Foreskin keratinocyte (primary cell): ENCODE measurements at places on chromosomes 4 and X. TPM values are rescaled to one million over a fixed set of nuclear protein-coding genes. Genes with fewer than 3 reads are reported as not detected.

DNA sequence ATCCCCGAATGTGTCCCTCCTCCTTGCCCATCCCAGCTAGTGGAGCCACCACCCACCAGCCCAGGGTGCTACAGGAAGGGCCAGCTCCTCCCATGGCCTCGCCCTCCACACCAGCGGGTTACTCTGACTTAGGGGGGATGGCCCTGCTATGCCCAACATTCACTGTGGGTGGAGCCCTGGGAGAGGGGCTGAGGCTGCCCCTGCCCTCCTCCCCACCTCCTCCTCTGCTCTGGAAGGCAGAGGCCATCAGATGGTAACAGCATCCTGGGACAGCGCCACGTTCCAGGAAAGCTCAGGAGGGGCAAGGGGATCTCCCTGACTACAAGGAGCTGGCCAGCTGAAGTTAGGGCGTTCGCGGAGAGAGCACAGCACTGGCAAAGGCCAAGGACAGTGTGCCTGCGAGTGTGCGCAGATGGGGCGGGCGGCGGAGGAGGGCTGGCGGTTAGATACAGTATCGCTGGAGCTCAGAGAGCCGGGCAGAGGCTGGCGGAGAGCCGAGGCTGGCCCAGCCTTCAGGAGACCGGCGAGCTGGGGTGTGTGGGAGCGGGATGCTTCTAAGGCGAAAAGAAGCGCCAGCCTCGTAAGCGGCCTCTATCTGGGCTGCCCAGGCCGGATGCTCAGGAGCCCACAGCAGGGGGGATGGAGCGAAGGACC is 1.5 kb downstream of the JAKMIP1 start:
- peak; percentile 8 for DNase-seq

- DNase-seq = no peak
These were observed 85.6 kb upstream of the CXorf66 start for GRCh38 chrX:140050906-140051305.

DNA sequence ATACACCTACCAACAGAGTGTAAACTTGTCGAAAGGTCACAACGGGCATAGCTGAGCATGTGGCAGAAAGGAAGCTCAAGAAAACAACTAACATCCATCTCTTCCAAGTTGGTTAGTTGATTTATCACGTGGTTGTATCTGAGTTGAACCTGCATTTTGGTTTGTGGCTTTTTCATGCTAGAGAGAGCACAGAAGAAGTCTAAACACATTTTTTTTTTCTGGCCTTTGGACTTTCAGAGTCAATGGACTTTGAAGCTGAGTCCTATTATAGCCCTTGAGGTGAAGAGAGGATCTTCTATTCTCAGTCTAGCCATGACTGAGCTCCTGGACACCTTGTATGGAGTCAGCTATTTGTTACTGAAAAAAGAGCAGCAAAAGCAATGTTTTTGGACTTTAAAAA is 150.6 kb upstream of the TRPC5 start:
- no peak for DNase-seq

DNA sequence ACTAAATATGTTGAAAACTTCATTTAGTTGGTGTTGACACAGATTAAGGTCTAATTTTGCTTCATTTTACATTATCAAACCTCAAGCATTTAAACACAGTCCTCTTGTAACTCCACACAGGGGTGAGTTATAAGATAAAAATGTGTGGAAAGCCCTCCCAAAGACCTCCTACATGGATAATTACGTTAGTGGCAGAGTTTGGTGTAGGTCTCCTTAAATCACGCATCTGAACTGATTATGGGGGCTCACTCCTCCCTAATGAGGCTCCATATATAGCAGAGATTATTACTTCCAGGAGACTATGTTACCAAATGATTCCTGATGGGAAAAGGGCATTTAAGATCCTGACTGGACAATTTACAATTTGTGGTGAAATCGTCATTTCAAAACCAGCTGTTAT is 32.2 kb upstream of the VCX3B start:
- no peak for DNase-seq

DNA sequence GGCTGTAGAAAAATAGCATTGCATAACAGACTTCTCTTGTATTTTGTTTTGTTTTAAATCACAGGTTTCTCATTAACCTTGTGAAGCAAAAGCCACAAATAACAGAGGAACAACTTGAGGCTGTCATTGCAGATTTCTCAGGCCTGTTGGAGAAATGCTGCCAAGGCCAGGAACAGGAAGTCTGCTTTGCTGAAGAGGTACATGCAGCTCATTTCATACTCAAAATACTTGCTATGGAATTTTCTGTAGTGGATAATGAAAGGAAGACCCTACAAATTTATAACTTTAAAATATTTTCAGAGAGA is 17.6 kb downstream of the AFP start:
- DNase-seq = no peak

GRCh38 chr4:159239629-159240028 is 136.8 kb downstream of the RAPGEF2 start:
- DNase-seq = no peak

- DNase-seq = no peak
These were observed 1441.5 kb upstream of the IGFBP7 start for GRCh38 chr4:58551676-58552075.

GRCh38 chr4:183146478-183146877 is 47.4 kb downstream of the WWC2 start:
- DNase-seq = no peak

DNA sequence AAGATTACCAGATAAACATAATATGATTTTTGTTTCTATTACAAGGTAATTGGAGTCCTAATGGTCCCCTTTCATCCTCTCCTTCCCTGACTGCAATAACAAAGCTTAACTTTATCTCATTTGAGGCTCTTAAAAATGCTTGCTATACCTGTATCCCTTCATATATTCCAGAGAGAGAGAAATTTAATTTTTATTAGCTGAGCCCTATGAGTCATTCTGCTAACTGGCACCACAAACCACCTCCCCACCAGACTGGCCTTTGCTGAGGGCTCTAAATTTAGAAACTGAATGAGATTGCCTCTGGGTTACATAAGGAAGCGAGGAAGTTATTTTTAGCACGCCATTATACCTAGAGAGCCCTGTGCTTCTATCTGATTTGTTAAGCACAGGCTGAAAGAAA is 27.4 kb downstream of the CBLL2 start:
- DNase-seq = peak; percentile 54

- DNase-seq = no peak
These were observed 305.4 kb upstream of the LDB2 start for GRCh38 chr4:17203797-17204196.

- no peak for DNase-seq
These were observed 43.5 kb upstream of the SERTM2 start for GRCh38 chrX:111467896-111468295.

- no peak for DNase-seq
These were observed 264.5 kb downstream of the IL15 start for GRCh38 chr4:141900856-141901255.

GRCh38 chrX:96449191-96449590 is 235.5 kb upstream of the DIAPH2 start:
- no peak for DNase-seq

DNA sequence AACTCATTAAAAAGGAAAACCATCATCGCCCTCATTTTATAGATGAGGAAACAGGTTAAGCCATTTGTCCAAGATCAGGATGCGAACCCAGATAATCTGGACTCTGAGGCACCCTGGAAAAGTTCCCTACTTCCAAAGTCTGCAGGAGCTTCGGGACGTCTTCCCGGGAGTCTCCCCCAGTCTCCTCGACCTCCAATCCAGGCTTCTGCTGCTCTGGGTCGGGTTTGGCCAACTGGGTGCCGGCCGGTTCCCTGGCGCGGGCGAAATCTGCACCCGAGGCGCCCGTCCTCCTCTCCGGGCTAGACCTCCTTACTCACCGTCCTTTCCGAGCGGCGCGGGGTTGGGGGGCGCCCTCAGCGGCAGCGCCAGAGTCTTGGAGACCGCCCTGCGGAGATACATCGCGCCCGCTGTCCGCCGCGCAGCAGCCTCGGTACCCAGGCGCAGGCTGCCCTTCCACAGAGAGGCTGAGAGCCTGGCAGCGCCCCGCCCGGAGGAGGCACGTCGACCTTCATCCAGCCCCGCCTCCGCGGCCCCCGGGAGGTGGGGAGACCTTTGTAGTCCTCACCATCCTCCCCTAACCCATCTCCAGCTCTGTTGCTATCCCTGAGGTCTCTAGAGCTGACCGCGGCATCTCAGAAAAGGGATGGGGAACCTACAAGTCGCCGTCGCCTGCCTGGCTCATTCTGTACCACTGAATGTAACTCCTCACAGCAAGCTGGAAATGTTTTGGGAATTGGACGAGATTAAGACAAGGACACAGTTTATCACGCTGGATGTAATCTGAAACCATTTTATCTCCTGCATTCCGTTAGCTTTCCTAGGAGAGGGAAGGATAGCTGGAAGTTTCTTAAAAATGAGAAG is at the start of gene MGARP:
Gene MGARP, minus strand, starts transcription at position 466 of the 861 bp plus-strand sequence. Its CDS starts 67 bp downstream, at position 399.
- DNase-seq = no peak

GRCh38 chr4:12562021-12562420 is 922.1 kb downstream of the RAB28 start:
- DNase-seq = no peak

Gene SMIM43
- total RNA-seq = not detected in 2 replicates

Gene HPGDS
- not detected in 2 replicates for total RNA-seq

Gene NAA11
- not detected in 2 replicates for total RNA-seq

Gene GAGE2A
- total RNA-seq = not detected in 2 replicates

Gene GLOD5
- total RNA-seq = not detected in 2 replicates

Gene P2RY8
- total RNA-seq = not detected in 2 replicates
